Activated T-helper 1 cell treated with Interleukin-2 at 50 U/mL for 16 hours (primary cell): ENCODE measurements at places on chromosomes 1 and 21.

DNA sequence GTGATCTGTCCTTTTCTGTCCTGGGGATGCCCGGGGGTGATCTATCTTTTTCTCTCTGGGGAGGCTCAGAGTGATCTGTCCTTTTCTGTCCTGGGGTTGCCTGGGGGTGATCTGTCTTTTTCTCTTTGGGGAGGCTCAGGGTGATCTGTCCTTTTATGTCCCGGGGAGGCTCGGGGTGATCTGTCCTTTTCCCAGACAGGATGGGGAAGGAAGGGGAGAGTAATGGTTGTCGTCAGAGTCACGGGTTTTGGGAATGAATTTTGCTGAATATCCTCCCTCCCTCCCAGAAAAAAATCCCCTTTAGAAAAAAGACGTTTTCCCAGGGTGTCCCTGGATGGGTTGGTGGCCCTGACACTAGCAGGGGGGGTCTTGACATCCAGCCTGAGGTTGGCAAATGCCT lies 91.5 kb downstream of the ARHGEF10L start:
- no peak for DNase-seq

- DNase-seq, result no peak
Measured at GRCh38 chr1:209929751-209930150, 8.3 kb upstream of the SYT14 start.

DNA sequence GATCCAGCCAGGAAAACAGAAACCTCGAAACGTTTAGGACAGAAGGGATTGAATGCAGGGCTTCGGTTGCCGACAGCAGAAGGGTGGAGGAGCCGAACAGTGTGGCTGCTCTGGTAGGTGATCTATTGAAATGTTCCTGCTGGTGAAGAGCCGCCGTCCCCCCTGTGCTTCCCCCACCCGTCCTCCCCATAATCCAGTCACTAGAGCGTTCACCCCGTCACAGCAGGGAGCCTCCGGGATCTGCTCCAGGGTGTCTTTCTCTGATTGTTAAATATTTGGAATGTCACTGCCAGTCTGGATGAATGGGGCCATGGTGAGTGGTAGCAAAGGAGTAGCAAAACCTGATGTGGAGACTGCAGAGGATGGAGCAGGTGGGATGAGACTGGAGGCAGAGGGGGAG lies 255.1 kb upstream of the CSF3R start:
- DNase-seq, result no peak

- DNase-seq, result no peak
Measured at GRCh38 chr21:14763695-14764064, 217.6 kb upstream of the SAMSN1 start.

GRCh38 chr1:82001345-82001744 lies 200.6 kb downstream of the ADGRL2 start:
- DNase-seq, result no peak

GRCh38 chr21:16942703-16943102 lies 570.1 kb upstream of the CXADR start:
- no peak for DNase-seq

- DNase-seq, result no peak
Measured at GRCh38 chr1:8682573-8682972, 134.9 kb downstream of the RERE start.
